CD4-positive, alpha-beta T cell treated with Interleukin-15 for 1 hour (primary cell): ENCODE measurements at places on chromosomes 16 and 17.

GRCh38 chr17:51463353-51463752 is 203.0 kb downstream of the UTP18 start:
- DNase-seq, result no peak

- no peak for DNase-seq
Measured at GRCh38 chr16:89040391-89040790, 53.3 kb upstream of the ACSF3 start.

- DNase-seq, result no peak
Measured at GRCh38 chr17:5391678-5392077, 27.8 kb downstream of the NUP88 start.

- no peak for DNase-seq
Measured at GRCh38 chr17:49597928-49598655, 22.4 kb downstream of the NXPH3 start.

DNA sequence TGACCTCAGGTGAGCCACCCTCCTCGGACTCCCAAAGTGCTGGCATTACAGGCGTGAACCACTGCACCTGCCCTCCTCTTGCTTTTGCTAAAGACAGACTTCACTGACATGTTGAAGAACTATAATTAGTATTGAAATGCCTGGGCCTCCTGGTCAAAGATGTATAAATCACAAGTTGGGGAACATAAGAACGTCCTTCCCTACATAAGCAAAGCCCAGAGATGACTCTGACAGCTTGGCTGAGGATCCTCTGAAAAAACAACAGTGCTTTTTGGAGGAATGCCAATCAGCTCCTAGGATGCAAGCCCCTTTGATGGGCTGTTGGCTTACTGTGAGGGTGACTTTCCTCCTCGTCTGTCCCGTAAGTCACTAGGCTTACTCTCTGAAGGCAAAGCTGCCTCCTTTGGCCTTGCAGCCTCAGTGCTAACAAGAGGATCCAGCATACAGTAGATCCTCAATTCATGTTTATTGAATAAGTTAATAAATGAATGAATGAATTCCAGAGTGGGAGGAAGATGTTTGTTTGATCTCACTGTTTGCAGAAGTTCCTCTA is 6.3 kb downstream of the APOH start:
- no peak for DNase-seq

DNA sequence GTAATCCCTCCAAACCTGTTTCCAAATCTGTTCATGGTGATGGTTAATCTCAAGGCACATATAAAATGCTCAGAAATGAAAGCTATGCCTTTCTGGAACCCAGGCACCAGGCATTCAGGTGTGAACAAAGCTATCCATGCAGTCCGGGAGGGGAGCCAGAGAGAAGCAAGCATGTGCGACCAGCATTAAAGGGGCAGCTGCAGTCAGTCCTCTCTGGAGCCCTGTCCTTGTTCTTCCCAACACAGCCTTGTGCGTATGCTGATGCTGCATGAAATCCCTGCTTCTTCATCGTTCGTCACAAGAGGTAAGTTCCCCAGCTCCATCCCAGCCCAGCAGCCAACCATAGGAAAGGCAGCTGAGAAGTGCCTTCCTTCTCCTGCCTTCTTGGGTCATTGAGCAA is 148.7 kb downstream of the GRIN2A start:
- DNase-seq, result no peak

DNA sequence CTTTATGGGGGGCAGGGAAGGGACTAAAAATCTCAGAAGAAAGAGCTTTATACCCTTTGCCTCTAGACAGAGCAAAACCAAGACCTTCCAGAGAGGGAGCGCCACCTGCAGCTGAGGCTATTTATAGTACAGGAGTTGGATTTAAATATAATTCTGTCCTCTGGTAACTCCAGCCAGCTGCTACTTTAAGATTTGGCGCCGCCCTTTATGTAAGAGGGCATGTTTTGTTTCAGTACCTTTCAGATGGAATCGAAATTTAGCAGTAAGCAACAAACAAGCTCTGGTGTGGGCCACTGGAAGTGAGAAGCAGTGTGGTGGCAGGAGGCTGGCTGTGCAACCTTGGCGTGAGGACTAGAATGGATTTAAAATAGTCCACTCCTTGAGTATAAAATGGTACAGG is 5.2 kb upstream of the GUCY2D start:
- DNase-seq, result no peak

DNA sequence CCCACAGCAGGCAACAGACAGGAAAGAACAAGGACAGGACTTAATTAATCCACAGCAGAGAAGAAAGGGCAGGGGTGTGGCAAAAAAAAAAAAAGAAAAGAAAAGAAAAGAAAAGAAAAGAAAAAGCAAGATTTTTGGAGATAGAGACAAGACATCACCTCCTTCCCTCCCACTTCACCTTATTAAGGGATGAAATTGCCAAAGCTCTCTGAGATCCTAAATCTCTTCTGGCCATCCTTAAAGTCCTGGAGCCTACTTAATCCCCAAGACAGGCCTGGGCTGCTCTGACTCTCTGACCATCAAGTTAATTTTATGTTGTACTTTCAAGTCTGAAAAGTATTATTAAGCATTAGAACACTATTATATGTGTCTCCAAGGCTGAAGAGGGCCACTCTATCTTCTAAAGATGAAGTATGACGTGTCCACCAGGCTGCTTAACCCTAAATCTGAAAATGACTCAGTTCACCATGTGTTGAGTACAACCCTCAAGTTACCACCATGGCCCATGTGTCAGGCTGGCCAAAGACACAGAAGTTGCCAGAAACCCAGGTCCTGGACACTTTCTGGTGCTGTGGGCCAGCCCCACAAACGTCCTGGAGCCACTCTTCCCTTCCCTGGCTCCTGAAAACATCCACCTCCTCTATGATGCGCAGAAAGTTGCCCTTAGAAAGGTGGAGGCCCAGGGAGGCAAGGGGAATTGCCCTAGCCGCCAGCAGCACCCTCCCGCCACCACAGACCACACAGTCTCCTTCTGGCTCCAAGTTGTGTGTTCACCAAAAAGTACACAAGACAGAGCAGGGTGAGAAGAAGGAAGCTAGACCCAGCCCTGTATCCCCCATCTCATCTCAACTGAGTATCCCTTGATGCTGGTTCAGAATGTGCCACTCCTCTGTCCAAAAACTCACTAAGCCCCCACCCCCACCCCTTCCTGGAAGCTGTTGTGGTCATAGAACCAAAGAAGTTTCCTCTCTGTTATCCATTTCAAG is 2.7 kb downstream of the SOCS1 start:
- DNase-seq, result peak; percentile 64

- no peak for DNase-seq
Measured at GRCh38 chr16:65333283-65333682, 211.4 kb upstream of the CDH11 start.

- no peak for DNase-seq
Measured at GRCh38 chr16:68778551-68779231, 41.6 kb downstream of the CDH1 start.

GRCh38 chr17:17598003-17598402 is 6.5 kb upstream of the PEMT start:
- DNase-seq, result no peak

- no peak for DNase-seq
Measured at GRCh38 chr17:2172077-2172851, 117.4 kb downstream of the HIC1 start.

DNA sequence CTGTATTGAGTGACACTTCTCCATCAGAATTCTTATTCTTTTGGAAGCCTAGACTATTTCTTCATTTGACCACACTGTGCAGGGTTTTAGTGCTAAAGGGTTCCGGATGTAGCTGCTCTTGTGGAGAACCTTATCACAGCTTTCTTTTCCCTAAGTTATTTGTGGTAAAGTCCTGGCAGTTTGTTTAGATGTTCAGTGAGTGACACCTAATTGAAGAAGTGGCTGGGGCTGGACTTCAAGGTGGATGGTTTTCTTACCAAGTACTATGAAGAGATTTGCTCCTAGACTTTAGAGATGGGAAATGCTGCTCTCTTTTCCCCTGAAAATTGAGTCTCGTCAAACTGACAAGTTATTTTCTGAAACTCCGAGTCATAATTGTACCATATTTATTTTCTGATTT is 144.0 kb upstream of the TBX2 start:
- no peak for DNase-seq

- DNase-seq, result no peak
Measured at GRCh38 chr17:65457183-65457582, 104.3 kb downstream of the AXIN2 start.

DNA sequence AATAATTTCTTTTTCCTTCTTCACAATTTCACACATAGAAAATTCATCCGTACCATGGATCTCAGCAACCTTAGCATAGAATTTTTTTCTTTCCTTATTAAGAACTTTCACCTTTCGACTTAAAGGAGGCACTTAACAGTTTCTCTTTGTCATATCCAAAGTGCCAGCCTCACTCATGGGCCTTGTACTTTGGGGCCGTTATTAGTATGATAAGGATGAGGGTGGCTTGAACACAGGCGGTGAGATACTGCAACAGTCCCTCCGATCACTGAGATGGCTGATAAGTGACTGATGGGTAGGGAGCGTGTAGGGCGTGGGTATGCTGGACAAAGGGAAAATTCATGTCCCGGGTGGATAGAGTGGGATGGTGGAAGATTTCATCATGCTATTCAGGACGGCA is 85.3 kb downstream of the OR1D5 start:
- no peak for DNase-seq

GRCh38 chr16:57479205-57479975 is 6.9 kb downstream of the DOK4 start:
- no peak for DNase-seq

DNA sequence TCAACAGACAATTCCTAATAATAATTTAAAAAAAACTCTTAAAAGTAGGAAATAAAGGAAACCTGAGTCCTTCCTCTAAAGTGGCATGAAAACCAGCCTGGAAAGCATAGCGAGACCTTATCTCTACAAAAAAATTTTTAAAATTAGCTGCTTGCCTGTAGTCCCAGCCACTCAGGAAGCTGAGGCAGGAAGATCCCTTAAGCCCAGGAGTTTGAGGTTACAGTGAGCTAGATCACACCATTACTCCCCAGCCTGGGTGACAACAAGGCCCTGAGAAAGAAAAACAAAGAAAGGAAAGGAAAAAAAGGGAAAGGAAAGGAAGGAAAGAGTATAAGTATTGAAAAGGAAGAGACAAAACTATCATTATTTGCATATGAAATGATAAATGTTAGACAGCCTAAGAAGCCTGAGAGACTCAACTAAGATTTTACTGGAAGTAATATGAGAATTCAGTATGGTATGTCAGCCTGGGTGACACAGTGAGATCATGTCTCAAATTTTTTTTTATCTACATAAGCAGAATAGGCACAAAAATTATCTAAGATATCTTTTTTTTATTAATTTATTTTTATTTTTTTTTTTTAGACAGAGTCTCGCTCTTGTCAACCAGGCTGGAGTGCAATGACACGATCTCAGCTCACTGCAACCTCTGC is 113.0 kb downstream of the GOSR1 start:
- DNase-seq, result no peak

GRCh38 chr16:76956394-76956793 is 234.6 kb upstream of the MON1B start:
- DNase-seq, result no peak

GRCh38 chr16:73047536-73048291 is at the start of gene ZFHX3:
Gene ZFHX3 (minus strand): TSS chr16:73048128. CDS start chr16:72960145, 87,983 bp downstream.
- peak; percentile 73 for DNase-seq

- DNase-seq, result no peak
Measured at GRCh38 chr17:34865716-34866115, 95.5 kb downstream of the CCT6B start.

DNA sequence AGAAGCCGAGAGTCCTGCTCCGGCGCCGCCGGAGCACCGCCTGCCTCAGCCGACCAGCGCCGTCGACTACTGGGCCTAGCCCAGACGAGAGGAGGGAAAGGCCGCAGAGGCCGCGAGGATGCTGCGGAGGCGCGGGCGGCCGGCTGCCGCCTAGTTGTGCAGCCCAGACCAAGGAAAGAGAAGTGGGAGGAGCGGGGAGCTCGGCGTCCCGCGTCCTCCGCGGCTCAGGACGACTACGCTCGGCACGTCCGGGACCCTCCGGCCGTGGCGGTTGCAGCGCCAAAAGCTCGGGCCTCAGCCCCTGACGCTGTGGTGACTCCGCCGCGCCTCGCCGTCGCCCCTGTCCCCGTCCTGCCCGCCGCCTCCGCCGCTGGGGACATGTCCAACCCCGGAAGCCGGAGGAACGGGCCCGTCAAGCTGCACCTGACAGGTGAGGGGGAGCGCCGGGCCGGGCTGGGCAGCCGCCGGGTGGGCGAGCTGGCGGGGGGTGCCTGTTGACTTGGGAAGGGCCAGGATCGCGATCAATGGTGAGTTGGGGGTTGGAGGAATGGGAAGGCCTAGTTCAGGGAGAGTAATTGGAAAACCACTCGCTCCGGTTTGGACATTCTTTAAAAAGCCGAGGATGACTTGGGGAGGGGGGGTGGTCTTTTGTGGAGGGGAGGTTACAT is 37.7 kb downstream of the RNF135 start:
- peak; percentile 43 for DNase-seq

GRCh38 chr17:62653826-62654761 is 26.6 kb downstream of the MRC2 start:
- no peak for DNase-seq

DNA sequence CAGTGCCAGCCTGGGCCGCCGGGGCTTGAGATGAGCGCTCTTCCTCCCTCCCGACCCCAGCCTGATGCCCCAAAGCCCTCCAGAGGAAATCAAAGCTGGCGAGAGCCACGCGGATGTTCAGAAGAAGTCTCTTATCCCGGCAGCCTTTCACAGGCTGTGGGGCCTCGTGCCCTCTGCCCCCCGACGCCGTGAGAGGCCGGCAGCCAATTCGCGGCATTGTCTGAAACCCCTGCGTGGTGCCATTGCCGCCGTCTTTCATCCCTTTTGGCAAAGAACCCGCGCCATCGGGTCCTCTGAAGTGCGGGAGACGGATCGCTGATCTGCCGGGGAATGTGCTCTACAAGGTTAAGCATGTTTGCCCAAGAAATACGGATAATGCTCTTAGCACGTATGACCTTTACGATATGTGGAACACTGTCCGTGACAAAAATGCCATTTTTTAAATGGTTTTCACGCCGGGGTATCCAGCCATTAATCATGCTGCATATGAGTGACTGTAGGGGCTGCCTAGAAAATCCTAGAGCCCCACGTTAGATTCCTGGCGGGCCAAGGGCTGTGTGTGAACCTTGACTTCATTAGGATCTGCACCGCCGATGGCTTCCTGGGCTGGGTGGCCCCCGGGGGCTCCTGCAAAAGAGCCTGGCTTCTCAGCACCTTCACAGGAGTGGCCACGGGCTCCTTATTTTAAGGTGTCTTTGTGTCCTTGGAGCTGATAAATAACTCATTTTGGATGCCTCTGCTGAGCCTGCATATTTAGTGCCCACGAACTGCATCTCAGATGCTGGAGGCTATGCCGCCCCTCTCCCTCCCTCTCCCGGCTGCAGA is 165.1 kb upstream of the TNRC6C start:
- no peak for DNase-seq

DNA sequence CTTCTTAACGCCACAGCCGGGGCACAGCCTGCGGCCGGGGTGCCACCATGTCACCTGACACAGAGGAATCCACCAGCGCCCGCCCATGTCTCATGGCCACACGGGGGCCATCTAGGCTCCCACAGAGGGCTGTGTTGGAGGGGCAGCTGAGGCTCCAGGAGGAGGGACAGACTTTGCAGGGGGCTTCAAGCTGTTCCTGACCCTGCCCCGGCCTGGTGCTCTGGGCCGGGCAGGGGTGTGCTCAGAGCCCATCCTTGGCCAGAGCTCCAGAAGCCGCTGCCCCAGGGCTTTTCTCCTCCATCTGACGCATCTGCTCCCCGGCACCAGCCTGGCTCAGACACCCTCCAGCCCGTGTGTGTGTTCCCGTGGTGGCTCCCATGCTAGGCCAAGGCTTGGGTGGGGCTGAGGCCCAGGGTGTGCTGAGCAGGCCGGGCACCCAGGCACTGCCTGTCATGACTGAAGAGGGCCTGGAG is 7.8 kb upstream of the SLC38A10 start:
- no peak for DNase-seq
